ENCODE measurements at places on chromosomes 6 and 20.

DNA sequence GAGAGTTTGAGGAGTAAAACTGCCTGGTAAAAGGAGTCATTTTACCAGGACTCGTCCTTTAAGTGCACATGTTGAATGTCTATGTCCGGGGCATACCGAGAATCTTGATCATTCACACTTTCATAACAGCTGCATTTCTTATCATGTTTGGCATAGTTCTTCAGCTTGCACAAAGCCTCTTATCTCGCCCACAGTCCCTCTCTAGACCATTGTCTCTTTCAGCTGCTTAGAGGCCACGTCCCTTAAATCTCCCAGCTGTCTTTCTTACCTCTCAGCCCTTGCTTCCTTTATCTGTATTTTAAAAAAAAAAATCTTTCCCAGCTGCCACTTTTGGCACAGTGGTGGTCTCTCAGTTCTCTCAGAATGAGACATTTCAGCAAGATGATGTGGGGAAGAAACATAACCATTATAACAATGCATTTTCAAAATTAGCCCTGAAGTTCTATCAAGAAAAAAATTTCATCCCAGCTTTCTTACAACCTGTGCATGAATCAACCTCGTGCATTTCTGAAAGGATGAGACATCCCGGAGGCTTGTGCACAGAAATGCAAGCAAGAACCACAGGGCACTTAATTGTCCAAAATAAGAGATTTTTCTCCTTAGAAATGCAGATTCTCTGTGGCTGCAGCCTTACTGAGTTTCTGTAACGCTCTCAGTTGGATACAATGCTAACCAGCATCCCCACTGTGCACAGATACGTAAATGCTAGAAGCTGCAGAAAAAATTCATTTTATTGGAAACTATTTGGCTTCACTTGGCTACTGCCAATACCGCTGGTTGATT is 24.2 kb downstream of the RBM24 start:
- no peaks in the 10 kb centered on the region for H3K27me3 ChIP-seq
- H3K4me1 ChIP-seq = no peaks in the 10 kb centered on the region
- H3K4me3 ChIP-seq = no peak overlapping the region
- H3K36me3 ChIP-seq = no peaks in the 10 kb centered on the region

- H3K27ac ChIP-seq = no peak overlapping the region
- H3K36me3 ChIP-seq = no peaks in the 10 kb centered on the region
- no peaks in the 10 kb centered on the region for H3K27me3 ChIP-seq
- no peak overlapping the region for H3K4me3 ChIP-seq
- DNase-seq = no peak
These were observed 34.9 kb downstream of the SNX5 start for GRCh38 chr20:17933711-17934110.

GRCh38 chr6:170131351-170131750 is 159.5 kb downstream of the DLL1 start:
- no peaks in the 10 kb centered on the region for H3K27me3 ChIP-seq

DNA sequence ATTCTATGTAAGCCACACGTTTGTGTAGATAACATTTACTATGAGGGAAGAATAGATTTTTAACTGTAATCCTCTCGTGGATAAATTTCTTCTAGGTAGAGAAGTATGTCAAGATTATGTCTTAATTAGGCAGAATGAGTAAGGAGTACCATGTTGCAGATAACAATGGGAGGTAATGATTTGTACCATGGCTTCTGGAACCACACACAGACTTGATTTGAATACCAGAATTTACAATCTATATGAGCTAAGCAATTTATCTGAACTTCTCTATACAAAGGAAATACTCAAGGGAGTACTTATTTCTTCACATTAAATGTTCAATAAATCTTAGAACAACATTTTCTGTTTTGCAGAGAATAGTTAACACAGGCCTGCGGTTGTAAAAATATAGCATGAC is 51.5 kb downstream of the RPS12 start:
- no peak overlapping the region for H3K4me3 ChIP-seq
- H3K27ac ChIP-seq = no peak overlapping the region
- H3K4me1 ChIP-seq = no peaks in the 10 kb centered on the region
- H3K36me3 ChIP-seq = no peaks in the 10 kb centered on the region
